ENCODE measurements at places on chromosomes 4 and X. TPM values are rescaled to one million over a fixed set of nuclear protein-coding genes. Genes with fewer than 3 reads are reported as not detected.

WFS1 gene
- 37.5 TPM for total RNA-seq

CFI gene
- total RNA-seq: 10.2 TPM

COQ2 gene
- 13.9 TPM for total RNA-seq

TACC3 gene
- 7.3 TPM for total RNA-seq

ADRA2C gene
- total RNA-seq: 0.26 TPM

UGT2B7 gene
- total RNA-seq: not detected

DDX60 gene
- total RNA-seq: 23.1 TPM

NCBP2L gene
- not detected for total RNA-seq

PDLIM5 gene
- total RNA-seq: 28.4 TPM

NOCT gene
- total RNA-seq: 13.2 TPM

CT45A6 gene
- not detected for total RNA-seq

IGBP1 gene
- 154 TPM for total RNA-seq

ARHGAP10 gene
- 35.8 TPM for total RNA-seq

TENM3 gene
- total RNA-seq: 3.6 TPM

EDA gene
- 0.26 TPM for total RNA-seq

ARAP2 gene
- 3.0 TPM for total RNA-seq

HNRNPH2 gene
- 82.7 TPM for total RNA-seq

SLITRK4 gene
- total RNA-seq: 0.99 TPM

PCDH18 gene
- 542 TPM for total RNA-seq

NAP1L2 gene
- 3.6 TPM for total RNA-seq

SORBS2 gene
- total RNA-seq: 0.26 TPM

LETM1 gene
- 70.4 TPM for total RNA-seq

XPNPEP2 gene
- total RNA-seq: 1.5 TPM

ERVMER34-1 gene
- under 0.01 TPM for total RNA-seq

XAGE3 gene
- not detected for total RNA-seq

KCNE5 gene
- total RNA-seq: 0.51 TPM

SLC10A6 gene
- total RNA-seq: 0.51 TPM

NDP gene
- 5.3 TPM for total RNA-seq
